ENCODE measurements at places on chromosomes 4 and X. TPM values are rescaled to one million over a fixed set of nuclear protein-coding genes. Genes with fewer than 3 reads are reported as not detected.
A peak's percentile ranks its signal among the peaks of the same experiment; 100 is the strongest.

Gene CXCR3
- polyA plus RNA-seq, result not detected

Gene TLR8
- 0.06 TPM for polyA plus RNA-seq

Gene UCP1
- not detected for polyA plus RNA-seq

DNA sequence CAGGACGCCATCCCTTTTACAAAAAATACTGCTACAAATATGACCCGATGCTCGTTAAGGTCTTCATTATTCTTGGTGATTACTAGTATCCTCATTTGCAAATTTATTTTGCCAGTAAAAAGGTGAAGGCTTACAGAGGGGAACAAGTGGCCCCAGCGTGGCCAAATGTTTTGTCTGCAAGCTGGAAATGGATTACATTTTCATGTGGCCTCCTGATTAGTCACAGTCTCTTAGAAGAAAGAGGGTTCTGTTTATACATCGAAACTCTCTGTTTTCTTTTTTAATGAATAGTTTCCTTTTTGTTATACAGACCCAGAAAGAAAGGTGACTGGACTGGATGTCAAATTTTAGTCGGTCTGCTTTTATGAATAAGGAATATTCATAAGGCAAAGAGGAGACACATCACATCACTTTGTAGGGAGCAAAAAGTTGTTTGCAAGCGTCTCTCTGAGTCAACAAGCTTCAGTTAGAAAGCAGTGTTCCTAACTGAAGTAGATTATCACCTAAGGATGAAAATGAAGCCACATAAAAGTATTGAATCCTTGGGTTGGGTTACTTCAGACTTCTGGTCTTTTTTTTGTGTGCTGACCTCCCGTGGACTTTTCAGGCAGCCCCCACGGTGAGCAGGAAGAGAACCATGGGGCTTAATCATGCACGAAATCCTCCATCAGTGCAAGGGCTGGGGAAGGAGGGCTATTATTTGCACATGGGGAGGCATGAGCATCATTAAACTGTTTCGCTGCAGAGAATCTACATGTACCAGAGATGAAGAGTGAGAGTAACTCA is 125.6 kb downstream of the ARSF start:
- no peak for DNase-seq

DNA sequence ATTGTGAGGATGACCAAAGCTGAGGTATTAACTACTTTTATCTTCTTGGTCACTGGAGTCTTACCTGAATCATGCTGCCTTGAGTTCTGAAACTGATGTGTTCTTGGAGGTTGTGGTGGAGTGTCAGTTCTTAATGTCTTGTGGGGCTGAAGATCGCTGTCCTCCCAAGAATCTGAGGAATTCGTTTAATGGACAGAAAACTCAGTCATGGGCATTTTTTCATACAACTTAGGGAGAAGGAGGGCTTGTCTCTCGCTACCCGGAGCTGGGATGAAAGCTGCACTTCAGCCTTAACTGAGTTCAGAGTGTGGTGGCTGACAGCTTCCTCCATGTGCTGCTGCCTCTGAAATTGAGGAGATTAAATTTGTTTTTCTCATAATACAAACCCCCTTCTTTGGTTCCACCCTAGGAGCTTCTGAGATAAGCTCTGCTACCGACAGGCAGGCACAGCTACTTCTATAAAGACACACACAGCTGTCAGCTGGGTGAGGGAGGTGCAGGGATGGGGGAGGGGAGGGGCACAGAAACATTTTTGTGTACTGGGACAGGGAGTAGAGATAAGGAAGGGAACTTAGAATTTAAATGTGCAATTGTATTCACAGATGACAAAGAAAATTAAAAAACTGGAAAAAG is 30.8 kb downstream of the RBBP7 start:
- no peak for DNase-seq

- no peak for DNase-seq
Measured at GRCh38 chr4:25779021-25779420, 83.8 kb downstream of the SEL1L3 start.

DNA sequence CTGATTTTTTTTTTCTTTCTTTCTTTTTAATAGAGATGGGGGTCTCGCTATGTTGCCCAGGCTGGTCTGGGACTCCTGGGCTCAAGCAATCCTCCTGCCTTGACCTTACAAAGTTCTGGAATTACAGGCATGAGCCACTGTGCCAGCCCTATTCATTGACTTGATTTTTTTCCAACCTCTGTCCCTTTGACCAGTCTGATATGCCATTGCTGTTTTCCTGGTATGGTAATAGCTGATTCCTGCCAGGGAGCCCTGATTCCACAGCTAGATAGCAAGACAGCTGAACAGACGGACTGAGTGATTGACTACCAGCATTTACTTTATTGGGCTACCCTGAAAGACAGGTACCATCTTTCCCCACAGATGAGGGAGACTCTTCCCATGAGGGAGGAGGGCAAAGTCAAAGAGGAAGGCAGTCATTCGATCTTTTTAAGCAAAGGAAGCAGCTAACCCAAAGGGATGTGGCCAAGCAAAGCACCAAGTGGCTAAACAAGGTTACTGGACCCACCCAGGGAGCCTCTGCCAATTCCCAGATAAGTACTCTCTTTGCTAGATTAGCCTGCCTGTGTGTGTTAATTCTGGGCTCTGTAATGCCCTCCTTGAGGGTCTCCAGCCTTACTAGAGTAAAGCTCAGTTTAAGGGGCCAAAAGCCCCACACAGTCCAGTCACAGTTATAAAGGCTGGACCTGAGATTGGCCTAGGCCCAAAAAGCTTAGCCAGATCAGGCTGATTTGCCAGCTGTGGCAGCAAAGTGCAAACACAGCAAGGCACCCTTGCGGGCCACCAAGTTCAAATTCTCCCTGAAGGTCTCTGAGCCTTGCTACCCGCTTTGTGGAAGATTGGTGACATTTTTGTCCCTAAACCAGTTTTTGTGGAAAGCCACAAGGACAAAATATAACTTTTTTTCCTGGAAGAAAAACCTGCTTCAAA is 192.4 kb upstream of the GPC4 start:
- no peak for DNase-seq

GRCh38 chrX:133922390-133922771 is 63.0 kb downstream of the GPC3 start:
- no peak for DNase-seq

DNA sequence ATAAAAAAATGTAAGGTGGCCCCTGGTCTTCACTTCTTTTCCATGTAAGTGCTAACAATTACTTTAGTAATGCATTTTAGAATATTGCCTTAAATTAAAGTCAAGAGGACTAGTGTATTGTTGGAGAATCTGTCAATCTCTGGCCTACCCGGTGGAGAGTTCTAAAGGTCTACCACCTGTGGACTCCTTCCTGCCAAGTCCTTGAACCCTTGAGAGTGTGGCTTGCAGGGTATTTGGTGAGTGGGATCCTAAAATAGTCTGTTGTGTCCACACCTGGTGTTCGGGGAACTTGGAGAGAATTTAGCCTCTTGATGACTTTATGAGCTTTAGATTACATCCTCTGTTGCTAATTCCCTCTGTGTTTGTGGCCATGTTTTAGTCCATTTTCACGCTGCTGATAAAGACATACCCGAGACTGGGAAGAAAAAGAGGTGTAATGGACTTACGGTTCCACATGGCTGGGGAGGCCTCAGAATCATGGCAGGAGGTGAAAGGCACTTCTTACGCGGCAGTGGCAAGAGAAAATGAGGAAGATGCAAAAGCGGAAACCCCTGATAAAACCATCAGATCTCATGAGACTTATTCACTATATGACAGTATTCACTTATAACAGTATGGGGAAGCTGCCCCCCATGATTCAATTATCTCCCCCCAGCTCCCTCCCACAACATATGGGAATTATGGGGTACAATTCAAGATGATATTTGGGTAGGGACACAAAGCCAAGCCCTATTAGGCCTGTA is 23.8 kb downstream of the DDIT4L start:
- no peak for DNase-seq

DNA sequence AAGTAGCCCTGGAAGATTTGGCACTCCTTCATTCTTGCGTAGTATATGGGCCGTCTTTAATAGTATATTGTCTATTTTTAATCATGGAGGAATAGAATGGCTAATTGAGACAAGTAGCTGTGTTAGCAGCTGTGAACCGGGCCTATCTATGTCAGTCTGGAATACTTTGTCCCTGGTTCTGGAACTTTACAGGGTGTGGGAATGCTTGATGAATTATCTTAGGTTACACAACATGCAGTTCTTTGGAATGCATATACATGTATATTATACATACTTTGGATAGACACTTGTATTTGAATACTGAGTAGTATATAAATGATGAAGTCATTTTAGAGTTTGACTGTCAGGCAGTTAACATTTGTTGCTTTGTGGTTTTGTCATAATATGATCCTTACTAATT is 37.4 kb downstream of the PDLIM5 start:
- no peak for DNase-seq

- no peak for DNase-seq
Measured at GRCh38 chr4:16075975-16076757, 7.7 kb downstream of the PROM1 start.

- DNase-seq, result no peak
Measured at GRCh38 chr4:978957-979701, 5.8 kb upstream of the DGKQ start.

DNA sequence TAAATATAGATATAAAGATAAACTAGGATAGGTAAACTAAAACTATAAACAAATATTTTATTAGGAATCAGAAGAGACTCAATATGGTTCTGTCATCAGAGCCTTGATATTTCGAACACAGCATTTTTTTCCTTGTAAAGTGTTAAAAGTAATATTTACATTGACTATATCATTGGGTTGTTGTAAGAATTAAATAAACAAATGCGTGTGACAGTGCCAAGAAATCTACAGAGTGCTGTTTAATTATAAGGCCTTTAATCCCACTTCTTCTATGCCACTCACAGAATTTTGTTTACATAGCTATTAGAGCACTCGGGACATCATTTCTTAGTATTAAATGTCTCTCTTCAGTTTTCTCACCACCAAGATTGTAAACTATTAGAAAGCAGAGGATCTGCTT is 807.4 kb downstream of the FSTL5 start:
- no peak for DNase-seq

GRCh38 chr4:88439161-88439760 is 17.7 kb upstream of the HERC5 start:
- DNase-seq, result no peak

GRCh38 chr4:6113641-6114040 is 86.7 kb downstream of the JAKMIP1 start:
- DNase-seq, result no peak

DNA sequence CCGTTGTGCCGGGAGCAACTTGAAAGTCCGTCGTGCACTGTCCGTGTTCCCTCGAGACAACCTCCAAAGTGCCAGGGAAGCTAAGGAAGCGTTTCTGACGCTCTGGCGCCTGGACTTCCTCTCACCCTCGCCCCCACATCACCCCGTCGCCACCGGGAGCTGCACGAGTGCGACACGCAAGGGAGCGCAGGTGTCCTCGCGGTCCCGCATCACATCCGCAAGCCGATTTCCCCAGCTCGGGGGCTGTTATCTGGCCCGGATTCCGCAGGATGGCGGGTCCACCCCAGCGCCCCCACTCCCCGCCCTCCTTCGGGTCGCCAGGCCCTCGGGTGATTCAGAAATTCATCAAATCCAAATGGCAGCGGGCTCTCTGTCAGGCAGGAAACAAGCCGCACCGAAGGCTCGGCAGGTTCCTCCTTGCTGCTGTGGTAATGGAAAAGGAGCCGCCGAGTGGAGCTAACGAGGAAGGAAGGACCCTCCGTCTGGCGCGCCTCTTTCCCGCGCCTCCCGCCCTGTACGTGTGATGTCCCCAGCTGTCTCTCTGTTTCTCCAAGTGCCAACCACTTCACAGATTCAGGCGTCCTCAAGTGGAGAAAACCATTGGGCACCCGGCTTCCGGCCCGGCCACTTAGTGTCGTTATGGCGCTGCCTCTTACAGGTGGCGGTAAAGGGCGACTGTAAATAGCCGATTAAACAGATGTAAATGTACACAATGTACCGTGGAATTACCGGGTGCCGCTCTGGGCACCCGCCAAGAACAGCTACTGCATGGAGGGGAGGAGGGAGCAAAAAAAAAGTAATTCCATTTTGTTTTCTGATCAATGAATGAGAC is 921 bp upstream of the SETD7 start:
- peak; percentile 63 for DNase-seq

- no peak for DNase-seq
Measured at GRCh38 chrX:2172359-2172758, 328.4 kb downstream of the DHRSX start.

DNA sequence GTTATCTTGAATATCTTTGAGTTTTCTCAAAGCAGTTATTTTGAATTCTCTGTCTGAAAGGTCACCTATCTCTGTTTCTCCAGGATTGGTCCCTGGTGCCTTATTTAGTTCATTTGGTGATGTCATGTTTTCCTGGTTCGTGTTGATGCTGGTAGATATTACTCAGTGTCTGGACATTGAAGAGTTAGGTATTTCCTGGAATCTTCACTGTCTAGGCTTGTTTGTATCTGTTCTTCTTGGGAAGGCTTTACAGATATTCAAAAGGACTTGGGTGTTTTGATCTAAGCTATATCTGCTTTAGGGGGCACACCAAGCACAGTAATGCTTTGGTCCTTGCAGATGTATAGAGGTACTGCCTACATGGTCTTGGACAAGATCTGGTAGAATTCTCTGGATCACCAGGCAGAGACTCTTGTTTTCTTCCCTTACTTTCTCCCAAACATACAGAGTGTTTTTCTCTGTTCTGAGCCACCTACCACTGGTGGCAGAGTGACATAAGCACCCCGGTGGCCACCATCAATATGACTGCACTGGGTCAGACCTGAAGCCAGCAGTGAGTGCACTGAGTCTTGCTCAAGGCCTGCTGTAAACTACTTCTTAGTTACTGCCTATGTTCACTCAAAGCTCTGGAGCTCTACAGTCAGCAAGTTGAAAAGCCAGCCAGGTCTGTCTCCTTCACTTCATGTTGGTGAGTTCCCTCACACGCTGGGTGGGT is 193.5 kb upstream of the AMOT start:
- no peak for DNase-seq

DNA sequence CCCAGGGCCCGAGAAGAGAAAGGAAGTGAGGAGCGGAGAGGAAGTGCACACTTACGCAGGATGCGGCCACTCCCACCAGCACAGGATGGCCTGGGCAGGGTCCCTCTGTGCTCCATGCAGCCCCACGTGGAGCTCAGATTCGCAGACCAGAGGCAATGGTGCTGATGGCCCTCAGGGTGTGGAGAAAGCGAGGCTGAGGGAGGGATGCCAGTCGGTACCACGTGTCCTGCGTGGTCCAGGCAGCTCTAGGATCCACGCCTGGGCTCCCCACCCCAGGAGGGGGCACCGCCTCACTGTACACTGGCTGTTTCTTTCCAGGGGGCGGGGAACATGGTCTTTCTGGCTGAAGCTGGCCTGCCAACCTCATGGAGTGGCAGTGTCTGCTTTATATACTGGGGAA is 241.8 kb downstream of the AFAP1 start:
- DNase-seq, result no peak

DNA sequence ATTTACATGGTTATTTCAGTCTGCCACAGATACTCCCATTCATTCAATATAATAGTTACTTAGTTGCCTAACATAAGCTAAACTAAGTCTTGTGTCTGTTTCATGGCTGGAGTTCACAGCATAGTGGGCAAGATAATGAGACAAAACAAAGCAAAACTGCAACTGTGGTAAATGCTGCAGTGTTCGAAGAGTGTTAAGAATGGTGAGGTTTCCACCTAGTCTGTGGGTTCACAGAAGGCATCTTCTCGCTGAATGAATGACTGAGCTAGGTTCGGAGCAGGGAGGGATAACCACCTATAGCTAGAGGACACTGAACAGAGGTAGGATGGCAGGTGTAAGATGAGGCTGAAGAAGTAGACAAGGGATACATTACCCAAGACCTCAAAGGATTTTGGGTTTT is 171.0 kb downstream of the FBXW7 start:
- DNase-seq, result no peak

Measured in psoas muscle (tissue), 8 donors.